ENCODE measurements at places on chromosomes 6 and 20.

- no peak for DNase-seq
Observed at GRCh38 chr20:58906894-58907293, 54.4 kb downstream of the GNAS start.

GRCh38 chr6:117605169-117605826, 3.0 kb upstream of the GOPC start:
- DNase-seq, result peak; percentile 61

- DNase-seq, result no peak
Observed at GRCh38 chr6:100592929-100593328, 128.2 kb upstream of the SIM1 start.

DNA sequence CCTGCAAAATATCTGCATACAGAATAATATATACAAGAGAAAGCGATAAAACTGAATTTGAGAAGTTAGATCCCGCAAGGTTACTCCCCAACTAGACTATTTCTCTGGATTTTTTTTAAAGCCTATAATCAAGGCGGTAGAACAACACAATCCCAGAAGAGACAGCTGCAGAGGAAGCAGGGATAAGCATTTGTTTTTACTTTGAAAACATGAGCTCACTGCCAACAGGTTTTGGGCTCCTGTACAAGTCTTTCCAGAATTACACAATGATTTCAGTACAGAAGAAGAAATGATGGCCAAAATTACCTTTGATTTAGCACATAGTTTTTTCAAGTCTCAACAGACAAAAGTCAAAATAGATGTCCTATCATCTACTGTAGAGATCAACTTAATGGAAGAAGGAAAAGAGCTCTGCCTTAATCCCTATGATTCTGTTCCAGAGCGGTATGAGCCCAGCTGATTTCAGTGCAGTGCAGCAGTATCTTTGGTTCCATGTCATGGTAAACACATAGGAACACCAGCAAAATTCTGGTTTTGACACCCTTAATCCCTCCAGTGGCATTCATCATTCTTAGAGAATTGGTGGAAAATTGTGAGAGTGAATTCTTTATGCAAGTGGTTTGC, 304.3 kb downstream of the HDGFL1 start:
- DNase-seq, result no peak

DNA sequence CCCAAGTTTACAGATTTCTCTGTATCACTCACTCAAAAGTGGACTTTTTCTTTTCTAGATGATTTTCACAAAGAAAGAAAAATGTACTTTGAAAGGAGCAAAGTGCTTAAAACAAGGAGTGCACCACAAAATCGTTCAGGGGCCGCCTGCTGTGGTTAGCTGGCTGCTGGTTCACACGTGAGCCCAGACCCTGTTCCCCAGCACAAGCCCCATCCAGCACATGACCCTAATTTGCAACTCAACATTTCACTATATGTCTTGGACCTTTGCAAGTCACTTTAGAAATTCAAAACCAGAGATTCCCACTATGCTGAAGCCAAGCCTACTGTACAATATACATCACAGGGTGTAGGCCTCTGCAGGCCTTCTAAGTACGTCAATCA, 95.5 kb upstream of the NHSL1 start:
- no peak for DNase-seq

DNA sequence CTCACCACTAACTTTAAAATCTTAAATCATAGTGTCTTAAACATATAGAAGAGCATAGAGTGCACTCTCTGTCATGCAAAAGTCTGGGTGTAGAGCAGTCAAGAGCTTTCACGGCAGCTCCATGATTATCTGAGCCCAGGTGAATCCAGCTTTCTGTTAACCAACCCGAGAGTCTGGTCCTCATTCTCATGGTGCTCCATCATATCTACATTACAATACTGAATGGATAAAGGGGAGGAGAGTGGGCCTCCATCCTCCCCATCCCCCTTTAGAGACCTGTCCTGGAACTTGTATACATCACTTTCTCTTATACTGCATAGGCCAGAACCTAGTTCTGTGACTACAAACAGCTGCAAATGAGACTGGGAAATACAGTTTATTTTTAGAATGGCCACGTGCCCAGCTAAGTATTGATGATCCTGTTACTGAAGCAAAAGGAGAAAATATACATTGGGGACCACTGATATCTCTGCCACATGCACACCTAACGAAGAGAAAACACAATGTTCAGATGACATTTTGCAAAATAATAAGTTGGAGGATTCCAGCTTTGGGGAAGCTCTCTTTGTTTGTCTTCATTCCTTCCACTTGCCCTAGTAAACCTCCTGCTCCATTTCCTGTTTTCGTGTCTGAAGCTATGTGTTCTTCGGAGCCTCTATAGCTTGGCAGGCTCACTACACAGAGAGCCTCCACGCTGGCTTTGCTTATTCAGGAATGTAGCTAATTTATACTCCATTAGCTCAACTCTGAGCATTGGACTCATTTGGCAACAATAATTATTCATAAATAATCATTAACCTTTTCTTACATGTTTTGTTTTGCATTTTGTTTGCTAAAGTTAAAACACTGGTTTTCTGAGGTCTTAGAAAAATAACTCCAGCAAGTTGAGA, 110.1 kb downstream of the IYD start:
- no peak for DNase-seq

- no peak for DNase-seq
Observed at GRCh38 chr6:5162355-5162754, 77.2 kb downstream of the PPP1R3G start.

DNA sequence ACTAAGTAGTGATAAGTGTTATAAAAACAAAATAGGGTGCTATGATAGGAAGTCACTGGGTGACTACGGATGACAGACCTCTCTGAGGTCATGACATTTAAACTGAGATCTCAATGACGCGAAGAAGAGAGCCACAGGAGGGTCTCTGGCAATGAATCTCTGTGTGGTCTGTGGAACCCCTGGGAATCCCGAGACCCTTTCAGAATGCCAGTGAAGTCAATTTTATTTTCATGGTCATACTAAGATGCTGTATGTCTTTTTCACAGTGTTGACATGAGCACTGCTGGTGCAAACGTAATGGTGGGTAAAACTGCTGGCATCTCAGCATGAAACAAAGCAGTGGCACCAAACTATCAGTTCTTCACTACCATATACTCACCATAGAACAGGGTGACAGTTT, 155.0 kb downstream of the GJA10 start:
- no peak for DNase-seq

All from mucosa of gallbladder (tissue), 1 donor.